ENCODE measurements at places on chromosomes 4 and X.

GRCh38 chr4:182843808-182844325, 73.3 kb downstream of the DCTD start:
- DNase-seq: no peak

- DNase-seq: no peak
These were observed 25.5 kb downstream of the PALLD start for GRCh38 chr4:168522356-168522755.

GRCh38 chr4:152660526-152660925, 19.3 kb downstream of the TMEM154 start:
- no peak for DNase-seq

- no peak for DNase-seq
These were observed 36.8 kb downstream of the NSD2 start for GRCh38 chr4:1907848-1908525.

GRCh38 chr4:95186666-95187065, 362.1 kb downstream of the UNC5C start:
- no peak for DNase-seq

DNA sequence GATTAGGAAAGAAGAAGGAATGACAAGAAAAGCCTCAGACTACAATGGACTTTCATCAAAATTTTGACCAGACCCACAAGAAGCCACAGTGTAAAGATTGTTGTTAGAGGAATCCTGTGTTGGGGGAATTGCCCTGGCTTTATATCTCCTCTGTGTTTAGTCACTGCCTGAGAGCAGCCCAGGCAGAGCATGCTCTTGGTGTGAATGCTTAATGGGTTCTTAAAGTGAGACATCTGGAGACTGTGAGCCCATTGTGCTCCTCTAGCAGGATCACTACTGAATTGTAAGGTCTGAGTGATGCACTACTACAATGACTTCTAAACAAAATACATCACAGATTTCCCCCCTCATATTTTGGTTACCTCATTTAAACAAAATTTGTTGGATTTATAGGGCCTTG, 1860.5 kb upstream of the ADGRL3 start:
- DNase-seq: no peak

- no peak for DNase-seq
These were observed 63.5 kb downstream of the SHROOM3 start for GRCh38 chr4:76498550-76498949.

DNA sequence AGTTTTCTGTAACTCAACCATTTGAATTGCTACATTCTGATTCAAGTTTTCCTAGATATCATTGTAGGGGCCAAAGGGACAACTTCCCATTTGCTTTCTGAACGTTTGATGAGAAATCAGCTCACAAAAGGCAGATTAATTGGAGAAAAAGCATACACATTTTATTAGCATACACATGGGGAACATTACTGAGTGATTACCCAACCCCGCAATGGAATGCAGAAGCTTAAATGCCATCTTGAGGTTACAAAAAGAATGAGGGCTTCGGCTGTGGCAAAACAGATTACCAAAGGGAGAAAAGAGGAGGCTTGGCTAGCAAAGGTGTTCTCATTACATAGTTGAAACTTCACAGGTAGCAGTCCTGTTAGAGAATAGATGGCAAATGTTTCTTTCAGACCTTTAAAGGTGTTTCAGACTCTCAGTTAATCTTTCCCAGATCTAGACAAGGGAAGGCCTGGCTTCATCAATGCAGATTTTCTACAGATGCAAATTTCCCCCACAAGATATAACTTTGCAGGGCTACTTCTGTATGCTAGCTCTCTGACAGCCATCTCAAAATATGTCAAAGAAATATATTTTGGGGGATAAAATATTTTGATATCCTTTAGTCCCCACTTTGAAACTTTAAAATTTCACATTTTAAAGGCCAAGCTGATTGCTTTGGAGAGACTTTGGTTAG, 26.5 kb upstream of the HERC6 start:
- DNase-seq: no peak

GRCh38 chr4:175176710-175177109, 258.6 kb downstream of the ADAM29 start:
- DNase-seq: no peak

- DNase-seq: no peak
These were observed 84.6 kb downstream of the TSPAN5 start for GRCh38 chr4:98573791-98574190.

DNA sequence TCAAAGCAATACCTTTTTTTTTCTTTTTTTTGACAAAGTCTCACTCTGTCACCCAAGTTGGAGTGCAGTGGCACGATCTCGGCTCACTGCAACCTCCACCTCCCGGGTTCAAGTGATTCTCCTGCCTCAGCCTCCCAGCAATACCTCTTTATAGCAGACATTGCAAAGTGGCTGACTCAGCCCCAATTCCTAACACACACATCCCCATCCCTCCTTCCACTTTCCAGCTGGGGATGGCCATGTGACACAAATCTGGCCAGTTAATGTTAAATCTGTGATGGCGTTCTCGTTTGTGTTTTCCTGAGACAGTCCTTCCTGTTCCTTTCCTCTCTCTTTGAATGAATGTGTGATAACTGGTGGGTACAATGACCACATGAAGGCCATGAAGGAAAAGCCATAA, 276.2 kb upstream of the KLF3 start:
- DNase-seq: no peak

DNA sequence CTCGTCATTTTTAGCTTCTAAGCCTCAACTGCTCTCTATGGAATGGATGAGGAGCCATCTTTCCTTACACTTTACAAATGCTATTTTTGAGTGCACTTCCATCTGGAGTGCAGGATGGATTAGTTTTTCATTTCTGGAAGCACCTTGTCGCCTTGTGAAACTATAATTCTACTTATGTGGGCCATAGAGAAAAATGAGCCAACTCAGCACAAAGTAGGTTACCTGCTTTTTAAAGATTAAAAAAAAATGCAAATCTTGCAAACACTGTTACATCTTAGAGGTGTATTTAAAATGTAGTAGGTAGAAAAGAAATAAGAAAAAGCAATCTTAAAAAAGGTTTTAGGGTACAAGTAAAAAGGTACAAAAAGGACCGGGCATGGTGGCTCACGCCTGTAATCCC, 10.9 kb downstream of the BOD1L1 start:
- DNase-seq: no peak

DNA sequence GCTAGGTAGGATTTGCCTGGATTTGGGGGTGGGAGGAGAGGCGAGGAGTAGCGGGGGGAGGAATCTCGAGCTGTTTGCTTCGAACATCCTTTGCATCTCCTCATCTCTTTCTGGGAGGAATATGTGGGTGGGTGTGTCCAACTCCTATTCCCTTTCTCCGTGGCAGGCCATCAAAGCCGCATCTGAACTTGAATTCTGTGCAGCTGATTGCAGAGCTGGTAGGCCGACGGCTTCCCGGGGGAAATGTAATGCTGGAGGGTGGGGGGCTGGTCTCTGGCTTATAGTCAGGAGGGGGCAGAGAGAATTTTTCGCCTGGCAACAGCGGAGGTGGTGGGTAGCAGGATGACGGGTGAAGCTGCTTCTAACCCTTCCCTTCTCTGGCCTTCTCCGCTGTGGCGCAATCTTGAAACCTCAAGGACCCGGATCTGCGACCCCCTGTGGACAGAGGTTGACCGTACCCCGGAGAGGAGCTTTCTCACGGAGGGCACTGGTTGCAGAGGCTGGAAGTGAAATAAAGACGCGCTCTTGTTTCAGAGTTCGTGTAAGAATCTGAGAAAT, 628 bp downstream of the ZCCHC12 start:
- DNase-seq: no peak

- DNase-seq: no peak
These were observed 99.2 kb downstream of the SHOX start for GRCh38 chrX:729583-730409.

DNA sequence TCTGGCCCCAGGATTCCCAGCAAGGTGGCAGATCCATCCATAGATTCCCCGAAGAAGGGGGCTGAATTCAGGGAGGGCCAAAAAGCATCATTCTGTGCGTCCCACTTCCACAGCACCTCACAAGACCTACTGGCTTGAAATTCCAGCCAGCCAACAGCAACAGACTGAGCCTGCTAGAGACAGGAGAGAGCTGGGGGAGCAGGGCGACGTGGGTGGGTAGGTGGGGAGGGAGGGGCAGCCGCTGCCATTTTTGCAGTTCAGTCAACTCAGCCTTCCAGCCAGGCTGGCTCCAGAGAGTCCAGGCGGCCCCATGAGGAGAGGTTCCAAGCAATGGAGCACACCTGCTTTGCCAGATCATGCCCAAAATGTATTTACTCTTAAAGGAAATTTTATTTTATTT, 117.6 kb upstream of the DCAF12L1 start:
- no peak for DNase-seq

GRCh38 chr4:33067221-33067620, 2347.1 kb downstream of the PCDH7 start:
- no peak for DNase-seq

DNA sequence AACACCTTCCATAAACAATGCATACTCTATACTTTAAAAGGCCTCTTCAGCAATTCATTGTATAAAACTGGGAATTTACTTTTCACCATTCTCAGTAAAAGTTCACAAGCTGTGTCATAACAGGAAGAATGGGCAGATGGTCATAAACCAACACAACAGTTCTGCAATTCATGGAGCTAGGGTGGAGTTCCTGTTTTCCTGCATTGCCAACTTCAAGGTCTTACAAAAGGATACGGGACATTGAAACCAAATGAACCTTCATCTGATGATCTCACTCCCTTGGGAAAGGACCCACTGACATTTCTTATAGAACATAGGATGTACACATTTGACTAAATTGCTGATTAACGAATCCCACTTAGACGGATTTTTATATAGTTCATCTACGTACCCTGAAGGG, 4.1 kb downstream of the KDR start:
- DNase-seq: no peak

All from effector memory CD4-positive, alpha-beta T cell (primary cell).